ENCODE measurements at places on chromosomes 12 and 14. TPM values are rescaled to one million over a fixed set of nuclear protein-coding genes. Genes with fewer than 3 reads are reported as not detected.

The CHMP4A gene
- 12.3 TPM for total RNA-seq

The GRIN2B gene
- total RNA-seq, result not detected

- no peak for DNase-seq
- H3K36me3 ChIP-seq, result no peaks in the 10 kb centered on the region
- H3K4me1 ChIP-seq, result no peaks in the 10 kb centered on the region
- H3K27me3 ChIP-seq, result no peaks in the 10 kb centered on the region
Observed at GRCh38 chr14:98754343-98755020, 517.5 kb downstream of the BCL11B start.

The KCNC2 gene
- total RNA-seq, result not detected

The LRRIQ1 gene
- 0.08 TPM for total RNA-seq

The VRTN gene
- not detected for total RNA-seq

- H3K27ac ChIP-seq, result no peak overlapping the region
- H3K27me3 ChIP-seq, result no peaks in the 10 kb centered on the region
- H3K4me1 ChIP-seq, result peaks cover 30% of the 10 kb centered on the region
- H3K4me3 ChIP-seq, result no peak overlapping the region
- no peak for DNase-seq
- H3K36me3 ChIP-seq, result no peaks in the 10 kb centered on the region
Observed at GRCh38 chr14:102646615-102647014, 54.2 kb downstream of the RCOR1 start.

DNA sequence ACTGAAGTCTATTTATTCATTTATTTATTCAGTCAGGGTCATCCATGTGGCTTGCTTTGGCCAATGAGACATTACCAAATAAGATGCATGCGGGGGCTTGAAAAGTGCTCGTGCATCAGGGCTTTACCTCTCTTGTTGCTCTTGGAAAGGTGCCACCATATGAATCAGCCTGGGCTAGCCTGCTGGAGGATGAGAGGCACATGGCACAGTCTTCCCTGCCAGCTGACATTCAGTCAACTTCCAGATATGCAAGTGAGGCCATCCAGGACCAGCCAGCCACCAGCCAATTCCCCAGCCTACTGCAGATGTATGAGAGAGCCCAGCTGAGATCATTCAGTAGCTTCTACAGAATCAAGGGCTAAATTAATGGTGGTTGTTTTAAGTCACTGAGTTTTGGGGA is 105.2 kb upstream of the RPH3A start:
- no peaks in the 10 kb centered on the region for H3K4me1 ChIP-seq
- no peak overlapping the region for H3K4me3 ChIP-seq
- H3K27ac ChIP-seq, result no peak overlapping the region
- no peaks in the 10 kb centered on the region for H3K36me3 ChIP-seq
- no peaks in the 10 kb centered on the region for H3K27me3 ChIP-seq

- no peak overlapping the region for H3K4me3 ChIP-seq
- H3K27me3 ChIP-seq, result no peaks in the 10 kb centered on the region
- H3K4me1 ChIP-seq, result peaks cover 21% of the 10 kb centered on the region
Observed at GRCh38 chr14:51400139-51400538, 160.1 kb downstream of the TMX1 start.

- peaks cover under 1% of the 10 kb centered on the region for H3K36me3 ChIP-seq
- H3K27ac ChIP-seq, result peak overlapping the region; percentile 84
- peak overlapping the region; percentile 83 for H3K4me3 ChIP-seq
- DNase-seq, result peak; percentile 44
- H3K4me1 ChIP-seq, result peaks cover 18% of the 10 kb centered on the region
Observed at GRCh38 chr14:21070610-21071224, 613 bp downstream of the ARHGEF40 start.

The ZC3H10 gene
- 7.7 TPM for total RNA-seq

The KLRC3 gene
- total RNA-seq, result not detected

DNA sequence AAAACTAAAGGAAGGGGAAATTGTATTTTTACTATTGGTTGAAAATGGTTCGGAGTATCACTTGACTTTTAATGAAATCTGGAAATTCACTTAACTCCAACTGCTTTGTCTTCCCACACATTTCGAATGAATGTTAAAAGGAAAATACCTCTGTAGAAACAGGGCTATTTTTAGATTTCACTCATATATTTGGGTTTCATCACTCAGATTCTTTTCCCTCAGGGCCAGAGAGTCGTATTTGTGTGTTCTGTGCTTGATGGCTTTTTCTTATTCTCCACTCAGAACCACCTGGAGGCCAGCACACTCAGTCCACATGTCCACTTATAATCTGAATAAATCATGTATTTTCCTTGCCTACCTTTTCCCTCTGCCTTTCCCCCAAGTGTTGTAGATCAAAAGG is 40.0 kb downstream of the DAAM1 start:
- no peaks in the 10 kb centered on the region for H3K27me3 ChIP-seq
- H3K27ac ChIP-seq, result no peak overlapping the region
- H3K4me3 ChIP-seq, result no peak overlapping the region
- peaks cover 6% of the 10 kb centered on the region for H3K4me1 ChIP-seq
- no peak for DNase-seq
- no peaks in the 10 kb centered on the region for H3K36me3 ChIP-seq

DNA sequence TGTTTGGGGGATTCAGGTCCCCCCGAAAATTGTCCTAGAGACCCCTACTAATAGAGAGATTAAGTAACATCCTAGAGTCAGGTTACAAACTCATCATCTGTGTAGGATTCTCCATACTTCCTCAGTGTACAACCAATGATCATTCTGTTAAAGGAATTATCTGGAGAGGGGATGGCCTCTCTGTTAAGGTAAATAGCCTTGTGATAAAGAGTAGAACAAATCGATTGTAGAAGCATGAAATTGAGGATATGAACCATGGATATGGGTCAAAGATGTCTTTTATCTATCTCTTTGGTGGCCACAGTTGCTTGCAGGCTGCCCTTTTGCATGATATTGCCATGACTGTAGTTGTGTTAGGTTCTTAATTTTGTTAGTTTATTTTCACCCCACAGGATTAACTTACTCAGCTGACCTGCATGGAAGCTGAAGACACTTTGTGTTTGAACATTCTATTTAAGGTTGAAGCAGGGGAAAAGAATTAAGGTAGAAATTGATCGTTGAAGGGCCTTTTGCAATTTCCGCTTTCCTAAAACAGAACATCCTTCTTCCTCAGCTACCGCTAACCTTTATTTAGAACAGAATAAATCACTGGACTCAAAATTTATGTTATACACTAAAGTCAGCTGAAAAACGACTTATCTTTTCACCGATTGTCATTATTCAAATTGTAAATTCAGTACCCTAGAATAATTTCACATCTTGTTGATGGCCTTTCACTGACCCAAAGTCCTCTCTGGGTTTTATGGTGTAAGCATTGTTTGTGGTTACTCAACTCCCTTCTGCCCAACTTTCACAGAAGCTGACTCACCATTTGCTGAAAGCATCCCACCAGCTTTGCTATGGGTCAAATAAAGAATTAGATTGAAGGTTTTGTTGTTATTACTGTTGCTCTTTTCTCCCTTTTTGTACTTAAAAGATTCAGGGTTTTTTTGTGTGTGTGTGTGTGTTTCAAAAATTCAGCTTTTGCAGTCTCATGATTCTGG is 52.3 kb downstream of the IRAK3 start:
- no peak overlapping the region for H3K4me3 ChIP-seq
- no peak for DNase-seq
- H3K36me3 ChIP-seq, result peaks cover 2% of the 10 kb centered on the region

DNA sequence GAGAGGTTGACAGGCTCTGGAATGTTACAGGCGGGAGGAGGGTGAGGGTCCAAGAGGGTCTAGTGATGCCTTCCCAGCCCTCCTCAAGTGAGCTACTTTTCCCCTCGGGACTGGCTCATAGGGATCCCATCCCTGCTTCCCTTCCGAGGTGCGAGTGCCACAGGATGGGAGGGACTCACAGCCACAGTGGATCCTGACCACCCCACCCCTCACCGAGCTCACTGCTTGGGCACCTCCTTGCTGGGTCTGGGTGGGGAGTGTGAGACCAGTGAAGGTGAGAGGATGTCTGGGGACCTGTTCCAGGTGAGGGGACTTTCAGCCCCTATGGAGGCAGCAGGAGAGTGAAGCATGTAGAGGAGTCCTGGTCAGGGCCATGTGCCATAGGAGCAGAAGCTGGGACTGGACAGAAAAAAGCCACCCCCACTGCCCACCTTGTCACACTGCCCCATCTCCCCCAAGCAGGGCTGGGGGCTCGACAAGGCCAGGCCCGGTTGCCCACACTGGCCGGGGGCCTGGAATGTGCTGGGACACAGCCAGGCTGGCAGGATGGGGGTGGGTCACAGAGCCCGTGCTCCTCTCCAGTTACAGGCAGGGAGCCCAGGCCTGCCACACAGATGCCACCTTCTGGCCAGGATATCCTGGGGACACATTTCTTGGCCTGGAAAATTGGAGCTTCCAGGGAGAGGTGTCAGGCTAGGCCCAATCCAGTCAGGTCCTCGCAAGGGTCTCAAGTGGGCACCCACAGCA is 1.7 kb upstream of the TNS2 start:
- H3K4me3 ChIP-seq, result peak overlapping the region; percentile 86
- DNase-seq, result peak; percentile 83
- no peaks in the 10 kb centered on the region for H3K27me3 ChIP-seq
- H3K36me3 ChIP-seq, result no peaks in the 10 kb centered on the region

The NPAS3 gene
- total RNA-seq, result 1.5 TPM

- no peak overlapping the region for H3K27ac ChIP-seq
- H3K27me3 ChIP-seq, result peaks cover 20% of the 10 kb centered on the region
- H3K4me1 ChIP-seq, result no peaks in the 10 kb centered on the region
Observed at GRCh38 chr12:127455347-127456265, 811.4 kb upstream of the TMEM132C start.

DNA sequence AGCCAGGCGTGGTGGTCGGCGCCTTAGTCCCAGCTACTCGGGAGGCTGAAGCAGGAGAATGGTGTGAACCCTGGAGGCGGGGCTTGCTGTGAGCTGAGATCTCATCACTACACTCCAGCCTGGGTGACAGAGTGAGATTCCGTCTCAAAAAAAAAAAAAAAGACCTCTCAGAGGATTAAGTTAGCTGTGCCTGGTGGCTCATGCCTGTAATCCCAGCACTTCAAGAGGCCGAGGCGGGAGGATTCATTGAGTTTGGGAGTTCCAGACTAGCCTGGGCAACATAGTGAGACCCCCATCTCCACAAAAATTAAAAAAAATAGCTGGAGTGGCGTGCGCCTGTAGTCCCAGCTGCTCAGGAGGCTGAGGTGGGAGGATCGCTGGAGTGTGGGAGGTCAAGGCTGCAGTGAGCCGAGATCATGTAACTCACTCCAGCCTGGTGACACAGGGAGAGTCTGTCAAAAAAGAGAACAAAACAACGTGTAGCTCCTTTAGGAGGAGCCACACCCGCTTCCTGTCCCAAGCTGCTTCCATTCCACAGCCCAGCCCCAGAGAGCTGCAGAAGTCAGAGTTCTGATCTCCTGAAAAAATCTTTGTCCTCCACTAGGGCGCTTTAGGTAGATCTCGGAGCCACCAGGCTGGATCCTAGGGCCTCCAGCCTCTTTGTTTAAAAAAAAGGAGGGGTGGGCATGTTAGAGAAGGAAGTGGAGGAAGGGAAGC is 11.5 kb upstream of the ULK1 start:
- H3K4me3 ChIP-seq, result no peak overlapping the region
- no peaks in the 10 kb centered on the region for H3K4me1 ChIP-seq
- H3K27me3 ChIP-seq, result no peaks in the 10 kb centered on the region
- H3K27ac ChIP-seq, result no peak overlapping the region
- no peak for DNase-seq

DNA sequence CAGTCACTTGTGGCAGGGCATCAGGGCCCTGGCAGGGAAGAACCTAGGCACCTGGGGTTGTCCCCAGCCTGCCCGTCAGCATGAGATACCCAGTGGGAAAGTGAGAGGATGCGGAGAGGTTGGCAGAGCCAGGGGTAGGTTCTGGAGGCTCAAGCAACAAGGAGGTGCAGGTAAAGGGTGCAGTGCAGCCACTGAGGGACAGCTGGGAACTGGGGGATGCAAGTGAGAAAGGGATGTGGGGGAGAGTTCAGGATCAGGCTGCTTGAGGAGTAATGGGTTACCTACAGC is 18.7 kb downstream of the VASH1 start:
- DNase-seq, result no peak
- H3K4me3 ChIP-seq, result no peak overlapping the region
- H3K36me3 ChIP-seq, result no peaks in the 10 kb centered on the region
- no peak overlapping the region for H3K27ac ChIP-seq

The TMEM52B gene
- not detected for total RNA-seq

GRCh38 chr14:39972704-39973103 is 540.5 kb upstream of the FBXO33 start:
- no peaks in the 10 kb centered on the region for H3K27me3 ChIP-seq
- H3K4me3 ChIP-seq, result no peak overlapping the region
- H3K27ac ChIP-seq, result no peak overlapping the region
- H3K4me1 ChIP-seq, result no peaks in the 10 kb centered on the region
- H3K36me3 ChIP-seq, result no peaks in the 10 kb centered on the region

DNA sequence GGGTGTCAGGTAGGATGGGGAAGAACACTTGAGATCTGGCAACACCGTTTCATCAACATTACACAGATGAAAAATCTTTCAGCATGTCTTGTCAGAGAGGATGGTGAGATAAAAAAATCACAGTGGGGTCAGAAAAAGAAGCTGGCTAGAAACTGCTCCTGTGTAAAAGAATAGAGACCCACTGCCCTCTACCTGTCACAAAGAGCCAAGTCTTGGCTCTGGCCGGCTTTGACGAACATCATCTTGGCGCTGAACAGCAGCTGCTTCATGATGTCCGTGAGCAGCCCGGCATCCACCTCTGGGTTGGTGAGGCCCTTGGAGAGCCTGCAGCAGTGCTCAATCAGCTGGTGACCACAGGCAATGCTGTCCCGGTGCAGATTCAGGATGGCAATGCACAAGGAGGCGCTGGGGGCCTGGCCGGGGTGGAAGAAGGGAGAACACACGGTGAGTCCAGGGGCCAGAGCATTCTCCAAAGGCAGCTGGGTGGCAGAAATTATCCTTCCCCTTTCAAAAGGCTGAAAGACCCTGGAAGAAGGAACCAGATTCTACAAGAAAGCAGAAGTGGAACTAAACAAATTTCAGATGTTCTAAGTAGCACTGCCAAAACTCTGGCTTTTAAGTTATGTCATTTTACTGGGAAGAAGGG is 50.2 kb downstream of the ZFYVE26 start:
- H3K4me3 ChIP-seq, result no peak overlapping the region
- no peaks in the 10 kb centered on the region for H3K4me1 ChIP-seq
- H3K27me3 ChIP-seq, result no peaks in the 10 kb centered on the region
- DNase-seq, result no peak

The KLRK1 gene
- total RNA-seq, result not detected

The MGST1 gene
- total RNA-seq, result 33.6 TPM

The SLC7A8 gene
- total RNA-seq, result 7.5 TPM

- DNase-seq, result no peak
- no peaks in the 10 kb centered on the region for H3K4me1 ChIP-seq
- H3K4me3 ChIP-seq, result no peak overlapping the region
- H3K36me3 ChIP-seq, result no peaks in the 10 kb centered on the region
- H3K27me3 ChIP-seq, result no peaks in the 10 kb centered on the region
Observed at GRCh38 chr14:100554082-100554677, 33.0 kb downstream of the BEGAIN start.

The NR1H4 gene
- total RNA-seq, result not detected

- H3K4me1 ChIP-seq, result no peaks in the 10 kb centered on the region
- no peaks in the 10 kb centered on the region for H3K27me3 ChIP-seq
- H3K27ac ChIP-seq, result no peak overlapping the region
- no peak for DNase-seq
Observed at GRCh38 chr12:51630986-51631385, 40.0 kb downstream of the SCN8A start.

The ASB2 gene
- total RNA-seq, result 148 TPM
